ELF-1 (cell line): ENCODE measurements at places on chromosomes 1 and 21.

- no peak for DNase-seq
Measured at GRCh38 chr1:170296642-170297041, 150.9 kb downstream of the NTMT2 start.

- no peak for DNase-seq
Measured at GRCh38 chr1:185441605-185442004, 124.6 kb upstream of the IVNS1ABP start.

DNA sequence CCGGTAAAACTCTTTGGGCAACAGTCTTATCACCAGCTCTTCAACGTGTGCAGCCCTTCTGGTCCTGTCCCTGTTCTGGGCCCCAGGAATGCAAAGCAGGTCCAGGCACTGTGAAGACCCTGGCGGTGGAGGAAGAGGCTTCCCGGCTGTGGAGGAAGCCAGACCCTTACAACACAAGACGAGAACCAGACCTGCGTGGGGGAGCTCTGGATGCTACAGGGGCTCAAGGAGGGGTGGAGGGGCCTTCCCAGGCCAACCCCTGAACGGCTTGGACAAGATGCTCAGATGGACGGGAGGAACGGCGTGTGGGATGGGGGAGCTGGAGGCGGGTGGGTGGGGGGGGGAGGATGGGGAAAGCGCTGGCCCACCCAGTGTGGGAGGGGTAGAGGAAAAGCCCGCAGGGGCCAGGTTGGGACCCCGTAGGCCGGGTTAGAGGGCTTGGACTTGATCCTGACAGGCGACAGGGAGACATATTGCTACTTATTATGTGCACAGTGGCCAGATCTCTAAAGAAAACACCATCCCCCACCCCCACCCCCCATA, 5.1 kb upstream of the OLIG2 start:
- no peak for DNase-seq

DNA sequence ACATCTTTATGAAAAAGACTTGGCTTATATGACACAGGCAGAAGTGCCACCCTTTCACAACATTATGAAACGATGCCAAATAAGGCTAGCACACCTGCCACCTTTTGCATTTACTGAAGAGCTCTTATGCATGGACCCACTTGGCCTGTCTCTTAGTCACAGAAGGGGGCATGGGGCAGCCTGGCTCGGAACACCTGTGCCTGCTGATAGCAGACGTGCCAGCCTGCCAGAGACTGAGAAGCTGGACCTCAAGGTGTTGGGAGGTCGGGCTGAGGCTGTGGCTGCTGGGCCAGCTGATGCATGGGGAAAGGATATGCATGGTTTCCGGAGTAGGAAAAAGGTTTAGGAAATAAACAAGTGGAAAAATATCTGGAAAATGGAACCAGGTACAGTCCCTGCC, 21.5 kb downstream of the RCAN1 start:
- no peak for DNase-seq

DNA sequence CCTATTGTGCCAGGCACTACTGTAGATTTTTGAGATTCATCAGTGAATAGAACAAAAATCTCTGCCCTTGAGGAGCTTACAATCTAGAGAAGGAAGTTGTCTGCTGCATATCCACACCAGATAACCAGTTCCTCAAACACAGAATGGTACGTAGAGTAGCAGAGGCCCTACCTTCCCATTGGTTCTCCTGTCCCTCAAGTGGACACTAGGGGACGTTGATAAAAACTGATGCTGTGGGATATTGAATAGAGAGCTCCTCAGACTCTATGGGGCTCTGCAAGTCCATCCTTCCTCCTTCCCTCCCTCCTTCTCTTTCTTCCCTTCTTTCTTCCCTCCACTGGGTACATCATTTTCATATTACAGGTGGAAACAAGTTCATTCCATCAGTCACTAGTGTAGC, 371.3 kb downstream of the PBX1 start:
- no peak for DNase-seq
